ENCODE measurements at places on chromosomes 13 and 19.

- no peak for DNase-seq
These were observed 96.6 kb upstream of the POSTN start for GRCh38 chr13:37695200-37695599.

DNA sequence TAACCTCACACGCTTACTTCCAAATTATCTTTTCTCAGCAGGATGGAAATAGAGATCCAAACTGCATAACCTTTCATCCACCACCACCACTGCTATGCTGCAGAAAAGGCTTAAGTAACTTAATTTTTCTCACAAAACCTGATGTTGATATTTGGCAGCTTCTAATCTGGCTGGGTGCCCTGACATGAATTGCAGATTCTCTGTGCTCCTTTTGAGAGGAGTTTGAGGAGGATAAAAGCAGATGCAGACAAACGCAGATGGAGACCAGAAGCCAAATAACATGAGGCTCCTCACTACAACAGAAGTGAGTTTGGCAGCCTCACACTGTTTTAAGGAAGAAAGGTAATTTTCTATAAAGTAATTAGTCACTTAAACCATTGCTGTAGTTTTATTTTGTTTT, 646.2 kb upstream of the ATXN8OS start:
- DNase-seq: no peak

GRCh38 chr13:109671919-109672318, 114.5 kb downstream of the IRS2 start:
- DNase-seq: no peak

- no peak for DNase-seq
These were observed 118.0 kb upstream of the ZNF536 start for GRCh38 chr19:30254158-30254557.

DNA sequence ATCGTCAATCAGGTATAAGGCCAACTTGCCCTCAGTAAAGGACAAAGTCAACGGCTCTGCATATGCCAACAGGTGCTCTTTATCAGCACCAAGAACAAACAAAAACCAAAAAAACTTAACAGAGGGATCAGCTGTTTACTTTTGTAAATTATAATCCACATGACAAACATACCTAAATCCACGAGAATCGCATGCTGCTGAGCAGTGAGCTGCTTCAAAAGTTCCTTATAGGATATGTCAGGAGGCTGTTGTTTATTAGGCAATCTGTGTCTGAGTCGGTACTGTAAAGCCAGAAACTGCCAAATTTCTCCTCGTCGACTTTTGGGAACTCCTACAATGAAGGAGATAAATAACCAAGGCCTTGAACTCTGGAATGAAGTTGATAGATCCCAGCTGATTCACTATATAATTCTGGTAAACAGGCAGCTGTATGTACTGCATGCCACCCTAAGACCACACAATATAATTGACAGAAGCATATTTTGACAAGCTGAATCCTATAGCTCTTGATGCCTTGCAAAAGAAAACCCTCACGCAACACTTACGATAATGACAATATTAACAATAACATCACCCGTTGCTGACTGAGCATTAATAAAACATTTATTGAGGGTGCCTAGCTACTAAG, 179.8 kb downstream of the TBC1D4 start:
- DNase-seq: no peak

- no peak for DNase-seq
These were observed 172.7 kb downstream of the SPRY2 start for GRCh38 chr13:80168089-80168850.

- no peak for DNase-seq
These were observed 35.2 kb downstream of the SLC25A42 start for GRCh38 chr19:19098703-19099632.

DNA sequence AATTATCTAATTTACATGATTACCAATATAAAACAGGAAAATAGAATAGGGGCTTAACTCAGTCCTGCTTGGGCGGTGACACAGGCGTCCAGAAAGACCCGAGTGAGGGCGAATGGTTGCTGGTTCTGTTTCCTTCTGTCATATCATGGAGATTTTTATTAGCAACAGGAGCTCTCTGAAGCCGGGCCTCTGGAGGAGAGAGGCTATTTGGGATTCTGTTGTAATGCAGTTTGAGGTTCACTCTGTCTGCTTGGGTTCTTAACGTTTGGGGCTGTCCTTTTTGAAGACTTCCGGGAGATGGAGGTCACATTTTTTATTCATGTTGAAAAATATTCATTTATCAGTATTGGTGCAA, 115.7 kb upstream of the ZNF536 start:
- DNase-seq: no peak
